ENCODE measurements at places on chromosomes 1 and 21.

GRCh38 chr1:42282024-42282579, 52.9 kb downstream of the FOXJ3 start:
- peak; percentile 57 for DNase-seq

- no peak for DNase-seq
Observed at GRCh38 chr1:96643519-96643918, 78.1 kb upstream of the PTBP2 start.

DNA sequence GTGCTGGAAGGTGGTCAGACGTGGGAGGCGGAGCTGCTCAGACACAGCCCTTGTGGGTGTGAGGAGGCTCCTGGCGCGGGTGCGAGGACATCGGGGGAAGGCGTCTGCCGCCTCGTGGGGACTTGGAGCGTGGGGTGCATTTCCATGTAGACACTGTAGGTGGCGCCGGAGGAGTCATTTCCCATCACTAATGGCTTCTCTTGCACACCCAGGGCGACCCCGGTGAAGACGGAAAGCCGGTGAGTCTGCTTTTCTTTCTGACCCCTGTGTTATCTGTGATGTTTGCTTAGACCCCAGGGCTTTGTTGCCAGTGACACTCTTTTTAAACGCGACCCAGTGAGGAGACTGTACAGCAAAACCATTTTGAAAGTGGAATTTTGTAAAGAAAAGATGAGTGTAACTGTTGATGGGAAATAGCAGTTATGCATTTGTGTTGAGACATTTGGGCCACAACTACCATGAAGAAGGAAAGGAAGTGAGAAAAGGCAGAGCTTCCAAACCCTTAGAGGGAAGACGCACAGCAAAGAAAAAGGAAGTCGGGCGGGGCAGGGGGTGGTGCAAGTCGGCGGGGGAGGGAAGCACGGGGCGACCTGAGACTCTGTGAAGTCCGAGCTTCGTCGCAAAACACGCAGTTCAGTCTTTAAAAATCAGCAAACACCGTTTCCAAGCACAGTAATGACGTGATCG, 64.0 kb downstream of the SLC19A1 start:
- peak; percentile 32 for DNase-seq

DNA sequence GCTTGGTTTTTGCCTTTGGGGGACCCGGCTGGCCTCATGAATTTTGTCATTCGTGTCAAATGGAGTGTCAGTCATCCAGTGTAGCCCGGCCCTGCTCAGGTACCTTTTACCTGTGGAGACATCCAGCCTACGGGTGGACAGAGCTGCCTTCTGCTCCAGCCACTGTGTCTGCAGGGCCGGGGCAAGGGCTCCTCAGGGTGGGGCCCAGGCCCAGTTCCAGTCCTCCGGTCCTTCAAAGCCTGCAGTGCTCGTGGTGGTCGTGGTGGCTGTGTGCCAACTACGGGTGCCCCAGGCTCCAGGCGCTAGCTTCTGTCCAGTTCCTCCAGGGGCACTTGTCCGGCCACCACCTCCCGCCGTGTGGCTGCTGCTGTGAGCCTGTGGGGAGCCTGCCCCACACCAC, 54.8 kb downstream of the TRIM11 start:
- DNase-seq: no peak

GRCh38 chr1:30525971-30526651, 197.3 kb downstream of the MATN1 start:
- DNase-seq: peak; percentile 74

DNA sequence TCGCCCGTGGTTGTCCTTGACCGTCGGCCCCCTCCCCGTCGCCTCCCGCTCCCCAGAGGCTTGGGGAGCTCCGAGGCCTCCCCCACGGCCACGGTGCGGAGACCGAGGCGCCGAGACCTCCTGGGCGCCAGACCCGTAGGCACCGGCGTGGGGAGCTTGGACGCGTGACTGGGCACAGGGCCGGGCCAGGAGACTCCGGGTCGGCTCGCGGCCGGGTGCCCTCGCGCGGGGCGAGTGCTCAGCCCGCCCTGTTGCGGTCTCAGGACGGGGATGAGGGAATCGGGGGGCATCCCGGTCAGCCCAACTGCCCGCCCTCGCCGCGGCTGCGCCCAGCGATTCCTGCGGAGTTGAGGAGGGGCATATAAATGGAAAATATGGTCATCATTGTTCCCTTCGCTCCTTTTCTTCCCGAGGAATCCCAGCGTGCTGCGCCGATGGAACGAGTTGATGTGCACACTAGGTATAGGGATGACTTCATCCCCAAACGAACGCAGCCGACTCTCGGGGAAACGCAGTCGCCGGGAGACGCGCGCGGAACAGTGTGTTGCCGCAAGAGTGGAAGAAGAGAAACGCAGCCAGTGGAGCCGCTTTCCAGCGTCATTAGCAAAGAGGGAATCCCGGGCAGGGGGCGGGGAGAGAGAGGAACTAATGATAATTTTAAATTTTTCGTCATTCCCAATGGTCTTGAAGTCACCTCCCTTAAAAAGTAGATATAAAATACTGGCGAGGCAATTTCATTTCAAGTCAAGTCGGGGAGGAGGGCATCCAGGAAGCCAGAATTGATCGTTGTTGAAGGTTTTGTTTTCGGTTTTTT, 747 bp upstream of the ENAH start:
- peak; percentile 72 for DNase-seq

GRCh38 chr1:230098723-230099122, 31.7 kb downstream of the GALNT2 start:
- DNase-seq: no peak

DNA sequence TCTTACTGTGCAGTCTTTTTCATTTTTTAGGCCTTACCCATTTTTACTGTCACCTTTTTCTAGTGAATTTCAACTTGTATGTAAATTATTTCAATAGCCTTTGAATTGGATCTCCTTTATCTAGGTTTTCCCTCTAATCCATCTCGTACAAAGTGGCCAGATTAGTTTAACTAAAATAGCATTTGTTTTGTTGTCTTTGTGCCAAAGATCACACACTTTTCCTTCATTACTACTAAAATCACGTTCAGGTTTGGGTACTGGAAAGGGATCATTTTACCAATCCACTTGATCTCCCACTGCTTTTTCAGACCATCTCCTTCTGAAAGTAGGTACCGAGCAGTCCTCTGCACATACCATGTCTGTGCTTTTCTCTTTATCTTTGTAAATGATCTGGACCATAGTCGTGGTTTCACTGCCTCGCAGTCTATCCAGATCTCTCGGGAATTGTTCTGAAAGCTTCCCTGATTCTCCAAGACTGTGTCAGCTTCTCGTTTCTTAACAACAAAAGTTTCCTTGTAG, 20.1 kb downstream of the KDM1A start:
- DNase-seq: no peak

GRCh38 chr1:152901631-152902030, 6.7 kb upstream of the IVL start:
- no peak for DNase-seq

DNA sequence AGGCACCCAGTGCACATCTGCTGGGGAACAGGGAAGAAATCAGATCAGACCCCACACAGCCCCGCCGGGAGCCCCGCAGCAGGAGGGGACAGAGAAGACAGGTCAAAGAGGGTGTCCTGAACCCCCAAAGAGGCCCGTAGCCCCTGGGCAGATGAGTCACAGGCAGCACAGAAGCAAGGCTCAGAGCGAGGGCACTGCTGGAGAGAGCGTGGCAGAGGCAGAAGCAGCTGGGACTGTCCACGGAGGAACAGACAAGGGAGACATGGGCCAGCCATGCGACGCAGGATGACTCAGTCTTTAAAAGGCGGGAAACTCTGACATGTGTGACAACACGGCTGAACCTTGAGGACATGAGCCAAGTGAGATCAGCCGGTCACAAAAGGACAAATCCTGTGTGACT, 14.5 kb upstream of the PRDM16 start:
- DNase-seq: no peak

GRCh38 chr21:31220575-31220974, 123.5 kb downstream of the TIAM1 start:
- DNase-seq: peak; percentile 7

GRCh38 chr1:94817712-94818111, 2.4 kb upstream of the SLC44A3 start:
- DNase-seq: no peak

DNA sequence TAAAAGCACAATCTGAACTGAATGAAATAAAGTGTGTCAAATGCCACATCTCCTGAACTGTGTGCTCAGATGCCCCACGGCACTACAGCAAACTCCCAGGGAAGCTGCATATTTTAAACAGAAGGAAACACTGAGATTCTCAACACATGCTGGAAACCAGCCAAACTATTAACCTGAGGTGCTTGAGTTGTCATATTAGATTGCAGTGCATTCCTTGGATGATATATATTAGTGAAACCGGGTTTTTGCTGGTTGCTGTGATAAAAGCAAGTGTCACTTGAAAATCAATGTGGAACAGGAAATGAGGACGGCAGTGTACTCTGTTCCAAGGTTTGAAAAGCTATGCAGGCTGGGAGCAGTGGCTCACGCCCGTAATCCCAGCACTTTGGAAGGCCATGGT, 8.7 kb downstream of the SYNJ1 start:
- no peak for DNase-seq

GRCh38 chr1:93503163-93503562, 55.2 kb downstream of the FNBP1L start:
- DNase-seq: no peak

DNA sequence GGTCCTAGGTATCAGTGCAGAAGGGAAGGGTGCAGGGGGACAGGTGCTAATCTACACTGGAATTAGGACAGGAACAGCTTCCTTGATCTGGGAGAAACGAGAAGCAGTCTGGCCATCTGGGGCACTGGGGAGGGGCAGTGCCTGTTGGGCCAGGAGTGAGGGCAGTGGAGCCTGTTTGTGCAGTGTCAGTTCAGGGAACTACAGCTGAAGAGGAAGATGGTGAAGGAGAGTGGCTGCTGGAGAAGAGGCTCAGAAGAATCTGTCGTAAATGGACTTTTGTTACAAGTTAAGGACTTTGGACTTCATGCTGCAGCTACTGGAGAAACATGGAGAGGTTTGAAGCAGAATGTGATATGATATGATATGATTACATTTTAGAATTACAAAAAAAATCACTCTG, 3.2 kb upstream of the TNFSF4 start:
- DNase-seq: no peak

- no peak for DNase-seq
Observed at GRCh38 chr1:2049718-2050431, at the start of gene PRKCZ. Gene PRKCZ (plus strand): TSS chr1:2050411. CDS start chr1:2050631, 220 bp downstream.

- no peak for DNase-seq
Observed at GRCh38 chr1:44973645-44974044, 12.8 kb downstream of the EIF2B3 start.

- no peak for DNase-seq
Observed at GRCh38 chr1:244356376-244356775, 95.3 kb downstream of the ADSS2 start.

- DNase-seq: no peak
Observed at GRCh38 chr1:68211761-68212380, 20.5 kb downstream of the WLS start.

GRCh38 chr1:22462928-22463327, 11.3 kb downstream of the ZBTB40 start:
- DNase-seq: no peak

- peak; percentile 59 for DNase-seq
Observed at GRCh38 chr1:94646786-94647555, 105.4 kb upstream of the F3 start.

- DNase-seq: peak; percentile 26
Observed at GRCh38 chr1:43530483-43531106, at the start of gene PTPRF. Gene PTPRF (plus strand): TSS chr1:43530883. CDS start chr1:43545076, 14,193 bp downstream.

GRCh38 chr1:182175361-182175931, 113.9 kb upstream of the ZNF648 start:
- DNase-seq: no peak

DNA sequence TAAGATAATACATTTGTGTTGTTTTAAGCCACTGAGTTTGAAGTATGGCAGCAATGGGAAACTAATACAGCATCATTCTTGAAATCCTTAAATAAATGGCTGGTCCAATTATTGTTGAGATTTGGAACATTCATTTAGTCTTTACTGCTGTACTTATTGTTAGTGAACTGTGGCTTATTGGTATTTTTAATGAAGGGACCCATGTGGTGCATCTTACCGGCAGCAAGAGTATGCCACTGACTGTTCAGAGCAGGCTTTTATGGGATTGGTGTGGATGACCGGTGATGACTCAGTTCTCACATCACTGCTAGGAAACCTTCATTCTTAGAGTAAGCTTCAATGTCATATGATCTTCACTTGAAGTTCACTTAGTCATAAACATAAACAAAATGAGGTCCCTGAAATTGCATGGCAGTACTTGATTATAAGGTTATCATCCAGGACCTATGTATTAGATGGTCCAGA, 31.5 kb downstream of the PRKAA2 start:
- DNase-seq: peak; percentile 65

DNA sequence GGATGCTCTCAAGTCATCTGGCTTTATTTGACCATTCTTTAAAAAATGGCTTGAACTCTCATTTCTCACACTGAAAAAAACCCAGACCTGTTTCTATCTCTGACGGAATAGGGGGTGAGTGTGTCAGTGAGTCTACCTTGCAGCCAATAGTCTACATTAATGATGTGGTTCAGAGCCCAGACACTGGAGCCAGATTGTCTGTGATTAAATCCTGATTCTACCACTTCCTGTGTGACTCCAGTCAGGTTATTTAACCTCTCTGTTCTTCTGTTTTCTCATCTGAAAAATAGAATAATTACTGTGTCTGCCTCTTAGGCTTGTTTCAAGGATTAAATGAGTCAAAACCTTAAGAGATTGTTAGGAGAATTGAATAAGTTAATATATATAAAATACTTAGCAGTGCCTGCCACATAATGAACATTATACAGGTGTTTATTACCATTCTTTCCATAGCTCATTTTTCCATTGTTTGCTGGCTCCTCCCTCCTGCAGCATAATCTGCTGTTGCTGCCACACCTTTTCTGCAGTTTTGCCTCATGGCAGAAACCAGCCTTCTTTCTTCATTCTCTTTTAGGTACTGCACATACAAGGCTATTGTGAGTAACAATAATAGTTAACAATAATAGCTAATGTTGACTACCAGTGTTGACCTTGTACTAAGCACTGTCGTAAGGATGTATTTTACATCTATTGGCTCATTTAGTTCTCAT, 157.6 kb upstream of the IVNS1ABP start:
- peak; percentile 5 for DNase-seq

- peak; percentile 42 for DNase-seq
Observed at GRCh38 chr1:204507317-204508105, 8.7 kb upstream of the MDM4 start.

GRCh38 chr1:24828887-24829192, 83.6 kb downstream of the CLIC4 start:
- DNase-seq: no peak

- DNase-seq: no peak
Observed at GRCh38 chr1:175062339-175062738, 5.3 kb upstream of the TNN start.

DNA sequence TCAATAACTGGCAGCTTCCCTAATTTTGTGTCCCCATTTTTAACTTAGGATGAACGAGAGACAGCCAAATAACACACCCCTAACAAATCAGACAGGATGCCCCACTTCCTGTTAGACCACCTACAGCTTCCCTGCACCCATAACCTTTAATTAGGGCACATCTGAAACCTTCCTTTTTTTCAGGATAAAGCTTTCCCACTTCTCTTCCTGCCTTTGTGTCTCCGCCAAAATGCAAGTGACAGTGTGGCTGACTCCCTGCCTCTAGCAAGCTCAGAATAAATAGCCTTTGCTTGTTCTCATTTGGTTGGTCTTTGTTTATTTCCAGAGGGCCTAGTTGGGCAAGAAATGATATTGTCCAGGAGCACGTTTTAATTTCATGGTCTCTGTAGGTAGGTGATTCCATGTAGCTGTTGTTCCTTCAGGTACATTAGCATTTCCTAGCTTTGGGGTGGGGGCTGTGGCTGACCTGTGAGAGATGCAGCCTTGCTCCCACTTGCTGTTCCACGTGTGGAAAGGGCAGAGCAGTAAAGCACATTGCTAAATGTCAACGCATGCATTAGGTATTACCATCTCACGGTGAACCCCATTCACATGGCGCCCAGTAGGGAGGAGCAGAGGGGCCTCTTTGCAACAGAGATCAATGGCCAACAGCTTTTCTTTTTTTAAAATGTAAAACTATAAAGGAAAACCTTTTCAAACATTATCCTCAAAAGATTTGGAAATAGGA, 154.9 kb downstream of the ST6GALNAC3 start:
- DNase-seq: no peak

Data from astrocyte (in vitro differentiated cells and primary cell).